ENCODE measurements at places on chromosomes 6 and 20.

GRCh38 chr6:31784098-31784925 lies 7.2 kb upstream of the VWA7 start:
- no peak for DNase-seq

DNA sequence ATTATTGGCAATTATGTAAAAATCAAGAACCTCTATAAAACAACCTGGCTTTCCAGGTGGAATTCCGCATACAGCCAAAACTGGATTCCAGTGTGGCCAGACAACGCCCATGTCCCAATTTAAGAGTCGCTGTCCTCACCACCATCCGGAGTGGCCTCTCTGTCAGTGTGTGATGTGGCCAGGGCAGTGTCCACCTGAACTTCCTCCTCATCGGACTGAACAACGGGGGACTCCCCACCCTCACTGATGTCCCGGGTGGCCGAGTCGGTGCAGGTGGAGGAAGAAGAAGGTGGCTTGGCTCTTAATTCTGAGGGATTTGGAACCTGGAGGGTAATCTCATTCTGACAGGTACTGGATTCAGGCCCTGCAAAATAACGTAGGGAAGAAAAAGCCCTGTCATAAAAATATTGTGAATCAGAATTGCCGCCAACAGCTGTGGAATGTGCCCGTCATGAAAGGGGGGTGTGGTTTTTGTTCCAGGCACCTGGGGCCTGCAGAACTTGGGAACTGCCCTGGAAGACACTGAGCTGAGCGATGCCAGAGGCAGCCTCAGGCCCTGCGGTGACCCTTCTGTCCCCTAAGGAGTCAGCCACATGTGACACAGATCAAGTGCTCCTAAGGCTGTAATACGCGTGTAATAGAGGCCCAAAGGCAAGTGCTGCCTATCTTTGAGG lies 139.8 kb downstream of the DTNBP1 start:
- DNase-seq, result no peak

DNA sequence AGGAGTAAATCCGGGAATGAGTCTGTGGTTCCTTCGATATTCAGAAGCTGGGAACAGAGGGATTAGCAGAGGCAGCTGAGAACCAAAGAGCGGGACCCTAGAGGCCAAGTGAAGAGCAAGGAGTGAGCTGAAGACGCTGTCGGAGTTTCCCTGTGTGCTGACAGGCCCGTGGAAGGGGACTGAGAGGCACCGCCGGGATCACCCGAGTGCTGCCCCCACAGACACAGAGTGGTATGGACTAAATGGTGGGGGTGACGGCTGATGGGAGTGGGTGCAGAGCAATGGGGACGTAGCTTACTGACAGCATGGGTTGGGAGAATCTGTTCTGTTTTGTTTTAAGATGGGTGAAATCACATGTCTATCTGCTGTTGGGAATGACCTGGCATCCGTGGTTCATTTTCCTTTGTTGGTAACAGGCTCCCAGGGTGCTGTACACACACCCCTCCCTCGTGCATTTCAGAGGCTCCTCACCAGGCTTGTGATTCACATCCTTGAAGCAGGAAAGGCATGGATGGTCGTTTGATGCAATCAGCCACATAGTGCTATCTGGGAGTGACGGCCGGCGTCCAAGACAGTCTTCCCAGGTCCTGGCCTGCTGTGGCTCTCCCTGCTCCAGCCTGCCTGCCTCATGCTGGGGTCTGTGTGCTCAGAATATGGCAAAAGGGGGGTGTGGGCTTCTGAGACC lies 97.4 kb downstream of the THBS2 start:
- DNase-seq, result no peak

DNA sequence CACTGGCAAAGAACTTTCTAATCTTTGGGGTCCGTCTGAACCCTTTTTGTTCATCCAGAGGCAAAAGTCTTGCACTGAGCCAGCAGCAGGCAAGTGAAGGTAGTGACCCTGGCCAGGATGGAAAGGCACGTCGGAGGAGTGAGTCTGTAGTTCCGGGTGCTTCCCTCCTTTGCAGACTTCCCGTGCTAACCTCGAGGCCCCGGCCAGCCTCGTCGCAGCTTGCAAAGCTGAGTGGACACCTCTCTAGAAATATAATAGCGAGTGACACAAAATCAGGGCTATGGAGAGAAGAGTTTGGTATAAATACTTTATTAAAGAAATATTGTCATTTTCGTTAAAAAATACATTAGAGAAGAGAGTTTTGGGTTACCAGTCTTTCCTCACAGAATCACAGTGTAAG lies 9.9 kb downstream of the PSMG4 start:
- no peak for DNase-seq

DNA sequence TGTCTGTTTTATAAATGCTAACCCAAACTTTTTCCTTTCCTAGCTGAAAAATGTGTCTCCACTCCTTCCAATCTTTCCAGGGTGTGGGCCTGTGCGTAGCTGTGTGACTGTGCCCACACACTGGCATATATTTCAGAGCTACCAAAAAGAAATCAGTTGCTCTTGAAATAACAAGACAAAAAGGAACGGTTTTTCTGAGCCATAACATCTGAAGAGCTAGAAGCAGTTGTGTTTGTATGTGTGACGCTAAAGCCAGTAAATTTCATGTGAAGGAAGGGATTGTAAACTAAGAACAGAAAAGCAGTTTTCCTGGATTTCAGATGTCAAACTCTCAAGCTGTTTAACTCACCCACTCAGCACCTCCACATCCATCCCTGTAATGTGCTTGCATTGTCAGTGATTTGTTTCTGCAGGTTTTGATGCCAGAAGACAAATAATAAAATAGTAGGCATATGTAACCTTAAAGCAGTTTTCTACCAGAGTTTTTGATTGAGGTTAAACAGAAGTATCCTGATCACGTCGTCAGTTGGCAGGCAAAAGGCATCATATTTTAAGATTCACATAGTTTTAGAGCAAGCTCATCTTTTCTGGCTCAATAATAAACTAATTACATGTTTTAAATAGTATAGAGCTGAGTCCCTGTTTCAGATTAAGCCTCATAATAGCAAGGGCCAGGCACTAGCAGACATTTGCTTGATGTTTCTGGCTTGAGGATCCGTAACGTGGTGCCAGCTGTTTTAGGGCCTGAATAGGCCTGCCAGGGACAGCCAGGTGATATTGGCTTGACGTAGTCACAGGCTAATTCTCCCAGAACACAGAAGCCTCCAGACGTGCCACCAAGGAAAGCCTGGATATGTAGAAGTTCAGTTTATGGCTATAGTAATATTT lies 90.9 kb downstream of the FOXO3 start:
- no peak for DNase-seq

DNA sequence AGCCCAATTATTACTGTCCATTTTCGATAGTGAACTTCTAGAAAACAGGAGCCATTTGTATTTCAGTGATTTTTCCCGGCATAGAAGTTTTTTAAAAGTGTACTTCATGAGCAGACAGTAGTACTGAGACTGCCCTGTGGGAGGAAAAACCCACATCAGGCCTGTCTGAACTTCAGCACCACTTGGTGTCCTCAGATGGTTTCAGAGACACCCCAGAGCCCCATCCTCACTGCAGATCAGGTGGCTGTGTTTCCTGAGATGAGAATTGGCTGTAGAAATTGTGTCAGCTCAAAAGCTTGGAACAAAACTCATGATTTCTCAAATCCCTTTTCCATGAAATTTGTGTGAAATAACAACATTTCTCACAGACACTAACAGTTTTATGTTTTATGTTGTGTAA lies 110.0 kb upstream of the RIN2 start:
- no peak for DNase-seq

DNA sequence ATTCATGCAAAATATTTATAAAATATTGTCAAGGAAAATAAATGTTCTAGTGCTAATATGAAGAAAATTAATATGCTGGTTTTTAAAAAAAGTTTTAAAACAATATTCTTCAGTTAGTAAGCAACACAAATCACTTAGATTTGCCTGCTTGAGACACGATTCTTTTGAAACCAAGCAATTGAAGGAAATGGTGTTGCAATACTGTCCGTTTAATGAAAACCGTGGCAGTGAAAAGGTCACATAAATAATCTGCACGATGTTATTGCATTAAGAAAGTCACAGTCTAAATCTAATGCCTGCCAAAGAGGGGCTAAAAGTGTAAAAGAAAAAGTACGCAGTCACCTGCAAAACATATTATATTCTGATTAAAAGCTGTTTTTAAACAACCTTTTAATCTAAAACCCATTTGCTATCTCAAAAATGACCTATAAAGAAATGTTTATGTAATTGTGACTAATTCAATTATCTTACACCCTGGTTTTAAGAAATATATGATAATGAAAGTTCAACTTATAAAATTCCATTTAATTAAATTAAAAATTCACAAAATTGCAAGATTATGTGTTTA lies 143.0 kb downstream of the GMDS start:
- DNase-seq, result no peak

GRCh38 chr20:13159889-13160288 lies 61.2 kb upstream of the ISM1 start:
- DNase-seq, result no peak

GRCh38 chr6:40947876-40948526 lies 91.0 kb downstream of the UNC5CL start:
- DNase-seq, result no peak

- DNase-seq, result no peak
Observed at GRCh38 chr6:17393892-17394631, 667 bp downstream of the CAP2 start.

DNA sequence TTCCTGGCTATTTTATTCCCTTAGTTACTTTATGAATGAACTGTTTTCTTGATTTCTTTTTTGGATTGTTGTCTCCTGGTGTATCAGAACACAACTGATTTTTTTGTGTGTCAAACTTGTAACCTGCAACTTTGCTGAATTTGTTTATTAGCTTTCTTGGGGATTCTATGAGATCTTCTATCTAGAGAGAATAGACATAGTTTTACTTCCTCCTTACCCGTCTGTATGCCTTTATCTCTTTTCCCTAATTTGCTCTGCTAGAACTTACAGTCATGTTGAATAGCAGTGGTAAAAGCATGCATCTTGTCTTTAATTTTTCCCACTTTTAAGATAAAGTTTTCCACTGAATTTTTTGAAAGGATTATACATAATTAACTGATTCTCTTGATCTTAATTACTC lies 13.2 kb downstream of the RNF146 start:
- no peak for DNase-seq

DNA sequence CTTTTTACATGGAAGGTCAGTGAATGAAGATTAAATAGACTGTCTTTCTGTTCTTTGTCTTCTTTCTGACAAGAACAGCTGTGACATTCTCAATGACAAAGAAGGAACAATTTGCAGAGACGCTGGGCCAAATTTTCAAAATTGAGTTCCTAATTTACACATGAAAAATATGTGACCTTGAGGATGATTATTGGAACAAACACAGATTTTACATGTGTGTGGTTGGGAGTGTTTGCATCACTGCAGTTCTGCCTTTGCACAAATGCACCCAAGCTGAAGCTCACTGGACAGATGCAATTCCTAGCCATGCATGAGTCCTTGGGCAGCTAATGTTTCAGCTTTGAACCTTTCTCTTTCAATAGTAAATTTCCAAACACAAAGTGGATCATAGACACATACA lies 350.8 kb downstream of the QKI start:
- DNase-seq, result no peak

- no peak for DNase-seq
Observed at GRCh38 chr6:155449450-155450239, 6.0 kb downstream of the NOX3 start.

DNA sequence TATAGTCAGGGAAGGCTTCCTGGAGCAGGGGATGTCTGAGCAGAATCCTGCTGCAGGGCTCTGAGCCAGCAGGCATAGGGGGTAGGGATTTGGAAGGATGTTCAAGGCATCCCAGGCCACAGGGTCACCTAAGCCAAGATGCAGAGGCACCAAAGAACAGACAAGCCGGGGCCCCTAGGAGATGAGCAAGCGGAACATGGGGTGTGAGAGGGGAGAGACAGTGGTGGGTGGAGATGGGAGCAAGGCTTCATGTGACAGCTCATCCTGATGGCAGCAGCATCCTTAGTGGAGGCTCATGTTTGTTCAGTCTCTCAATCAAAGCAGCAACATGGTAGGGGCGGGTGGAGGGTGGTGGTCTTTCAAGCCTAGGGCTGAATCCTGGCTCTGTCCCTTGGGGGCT lies 29.8 kb upstream of the TCP11 start:
- no peak for DNase-seq

DNA sequence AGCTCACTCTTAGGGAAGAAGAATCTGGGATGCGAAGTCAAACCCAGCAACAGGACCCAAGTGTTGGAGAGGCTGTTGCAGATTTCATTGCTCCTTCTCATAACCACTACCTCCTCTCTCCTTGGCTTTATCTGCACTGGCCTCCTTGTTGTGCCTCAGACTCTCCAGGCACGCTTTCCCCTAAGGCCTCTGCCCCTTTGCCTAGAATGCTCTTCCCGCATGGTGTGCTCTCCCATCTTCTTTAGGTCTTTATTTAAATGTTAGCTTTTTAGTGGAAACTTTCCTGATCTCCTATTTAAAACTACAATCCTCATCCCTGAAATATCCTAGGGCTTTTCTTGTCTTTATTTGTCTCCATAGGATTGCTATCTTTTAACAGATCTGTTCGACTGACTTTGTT lies 94.9 kb upstream of the TMEM30A start:
- no peak for DNase-seq

- DNase-seq, result peak; percentile 61
Observed at GRCh38 chr6:33197431-33198048, 2.9 kb downstream of the RXRB start.

GRCh38 chr6:39468385-39468784 lies 145.9 kb upstream of the KCNK16 start:
- no peak for DNase-seq

GRCh38 chr20:49344975-49345374 lies 67.1 kb upstream of the ZNFX1 start:
- no peak for DNase-seq

GRCh38 chr6:7341989-7342742 lies 29.2 kb upstream of the SSR1 start:
- DNase-seq, result no peak

GRCh38 chr6:166626177-166627032 lies 646 bp downstream of the RPS6KA2 start:
- DNase-seq, result peak; percentile 22

DNA sequence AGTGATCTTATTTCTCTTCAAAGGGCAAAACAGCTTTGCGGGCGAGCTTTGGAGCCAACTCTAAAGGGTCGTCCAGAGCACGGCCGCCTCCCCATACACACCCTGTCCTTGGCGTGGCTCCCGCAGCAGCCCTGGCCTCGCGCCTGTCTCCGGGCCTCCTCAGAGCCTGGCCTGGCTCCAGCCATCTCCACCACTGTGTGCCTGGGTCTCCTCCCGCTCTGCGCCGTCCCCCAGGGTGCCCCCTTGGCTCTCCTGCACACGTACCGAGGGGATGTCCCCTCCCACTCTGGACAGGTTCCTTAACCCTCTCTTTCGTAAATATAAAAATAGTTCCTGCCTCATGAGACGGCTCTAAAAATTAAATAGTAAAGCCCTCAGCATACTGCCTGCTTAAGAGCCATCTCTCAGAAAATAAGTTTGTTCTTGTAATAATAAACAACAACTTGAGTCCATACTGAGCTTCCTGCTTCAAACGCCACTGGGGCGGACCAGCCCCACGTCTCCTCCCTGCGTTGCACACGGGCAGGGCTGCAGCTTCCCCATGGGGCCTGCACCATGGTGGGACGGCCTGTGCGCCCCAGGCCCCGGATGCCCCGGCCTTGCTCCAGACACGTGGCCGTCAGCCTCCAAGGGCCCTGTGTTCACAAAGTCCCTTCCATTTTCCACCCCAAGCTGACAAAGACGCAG lies 226.2 kb downstream of the TTLL2 start:
- DNase-seq, result no peak

GRCh38 chr6:82419859-82420258 lies 56.2 kb downstream of the TPBG start:
- DNase-seq, result no peak

GRCh38 chr6:92701425-92702096 lies 717.8 kb downstream of the EPHA7 start:
- DNase-seq, result no peak
